ENCODE measurements at places on chromosomes 2 and 18.

- DNase-seq = no peak
Observed at GRCh38 chr2:157056200-157056676, 201.3 kb upstream of the GALNT5 start.

- no peak for DNase-seq
Observed at GRCh38 chr2:236782938-236783337, 213.3 kb downstream of the ACKR3 start.

- peak; percentile 56 for DNase-seq
Observed at GRCh38 chr2:12717191-12718014, 667 bp downstream of the TRIB2 start.

GRCh38 chr18:52349498-52349897, 9.5 kb downstream of the DCC start:
- DNase-seq = no peak

DNA sequence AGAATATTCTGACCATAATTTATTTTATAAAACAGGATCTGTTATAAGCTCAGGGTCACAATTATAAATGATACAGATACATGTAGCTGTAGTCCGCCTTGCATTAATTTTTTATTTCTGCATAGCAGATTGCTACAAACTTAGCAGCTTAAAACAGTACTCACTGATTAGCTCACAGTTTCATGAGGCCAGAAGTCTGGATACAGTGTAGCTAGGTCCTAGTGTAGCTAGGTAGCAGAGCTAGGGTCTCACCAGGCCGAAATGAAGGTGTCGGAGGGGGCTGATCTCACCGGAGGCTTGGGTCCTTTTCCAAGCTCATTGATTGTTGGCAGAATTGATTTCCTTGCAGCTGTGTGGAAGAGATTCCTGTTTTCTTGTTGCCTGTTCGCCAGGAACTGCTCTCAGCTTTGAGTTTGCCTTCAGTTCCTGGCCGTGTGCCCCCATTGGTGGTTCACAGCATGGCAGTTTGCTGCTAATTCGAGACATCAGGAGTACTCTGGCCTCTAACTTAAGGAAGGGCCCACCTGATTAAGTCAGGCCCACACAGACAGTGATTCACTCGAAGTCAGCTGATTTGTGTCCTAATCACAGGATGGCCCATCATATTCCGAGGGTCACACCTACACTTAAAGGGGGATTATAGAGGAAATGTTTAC, 18.4 kb downstream of the NAPG start:
- no peak for DNase-seq

DNA sequence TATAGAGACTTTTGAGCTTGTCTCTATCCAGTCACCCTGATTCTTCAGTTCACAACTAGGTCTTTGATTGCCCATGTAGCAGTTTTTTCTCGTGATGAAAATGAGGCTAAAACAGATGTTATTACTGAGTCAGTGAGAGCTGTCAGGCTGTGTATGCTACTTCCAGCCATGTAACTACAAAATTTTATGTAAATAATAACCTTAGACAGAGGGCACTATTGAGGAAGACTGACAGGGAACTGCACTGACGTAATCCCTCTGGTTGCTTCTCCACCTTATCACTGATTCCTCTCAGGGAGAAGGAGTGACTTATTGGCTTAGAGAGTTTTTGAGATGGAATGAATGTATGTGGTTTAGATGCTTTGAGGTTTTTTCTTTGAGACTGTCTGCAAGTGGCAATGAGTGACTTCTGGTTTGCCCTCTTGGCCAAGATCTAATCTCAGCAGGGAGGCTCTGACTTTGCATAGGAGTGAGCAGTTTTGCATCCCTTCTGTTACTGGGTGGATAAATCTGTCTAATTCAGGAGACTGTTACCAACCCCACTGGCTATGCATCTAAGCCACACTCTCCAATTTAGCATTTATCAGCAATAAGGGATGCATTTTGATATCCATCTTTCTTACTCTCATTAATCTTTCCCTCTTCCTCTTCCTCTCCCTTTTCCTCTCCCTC, 555.2 kb upstream of the FANCL start:
- no peak for DNase-seq

Data from stimulated activated CD4-positive, alpha-beta T cell treated with anti-CD3 and anti-CD28 coated beads, Interleukin-4, amount 100 ng/mL, for 4 hours (primary cell).